ENCODE measurements at places on chromosomes 4 and X. TPM values are rescaled to one million over a fixed set of nuclear protein-coding genes. Genes with fewer than 3 reads are reported as not detected.
A peak's percentile ranks its signal among the peaks of the same experiment; 100 is the strongest.

DNA sequence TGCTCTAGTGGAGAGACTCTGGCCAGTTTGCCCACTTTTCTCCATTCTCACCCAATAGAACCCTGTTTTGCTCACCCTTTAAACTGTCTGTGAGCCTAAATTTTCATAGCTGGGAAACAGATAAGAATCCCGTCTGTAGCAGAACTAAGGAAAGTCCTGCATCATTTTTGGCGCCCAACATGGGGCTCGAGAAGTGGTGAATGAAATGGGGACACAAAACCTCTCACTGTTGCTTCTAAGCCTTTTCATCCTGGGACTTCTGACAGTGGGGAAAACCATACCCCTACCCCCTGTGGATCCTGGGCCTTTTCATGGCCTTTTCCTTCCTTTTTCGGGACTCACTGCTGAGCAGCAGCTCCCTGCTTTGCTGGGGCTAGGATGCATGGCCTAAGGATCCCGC is 189.9 kb downstream of the INPP4B start:
- H3K27me3 ChIP-seq = no peaks in the 10 kb centered on the region
- peaks cover 70% of the 10 kb centered on the region for H3K36me3 ChIP-seq
- H3K4me1 ChIP-seq = no peaks in the 10 kb centered on the region
- no peak overlapping the region for H3K4me3 ChIP-seq

- H3K27me3 ChIP-seq = no peaks in the 10 kb centered on the region
- H3K4me1 ChIP-seq = peaks cover 17% of the 10 kb centered on the region
- peaks cover 14% of the 10 kb centered on the region for H3K36me3 ChIP-seq
Measured at GRCh38 chr4:184528051-184528450, 53.7 kb upstream of the IRF2 start.

- DNase-seq = no peak
- H3K27ac ChIP-seq = no peak overlapping the region
- no peak overlapping the region for H3K4me3 ChIP-seq
Measured at GRCh38 chr4:3877236-3877635, 111.1 kb downstream of the ADRA2C start.

Gene ADGRG2
- not detected for total RNA-seq

Gene ATOH1
- not detected for total RNA-seq

GRCh38 chr4:139767168-139767567 is 101.5 kb downstream of the MGST2 start:
- H3K36me3 ChIP-seq = no peaks in the 10 kb centered on the region
- DNase-seq = no peak
- H3K27me3 ChIP-seq = no peaks in the 10 kb centered on the region
- H3K4me3 ChIP-seq = no peak overlapping the region
- H3K4me1 ChIP-seq = no peaks in the 10 kb centered on the region

- no peak overlapping the region for H3K4me3 ChIP-seq
- peaks cover 31% of the 10 kb centered on the region for H3K27me3 ChIP-seq
- no peak overlapping the region for H3K27ac ChIP-seq
- peak; percentile 62 for DNase-seq
Measured at GRCh38 chr4:119314356-119314755, 7.6 kb downstream of the FABP2 start.

DNA sequence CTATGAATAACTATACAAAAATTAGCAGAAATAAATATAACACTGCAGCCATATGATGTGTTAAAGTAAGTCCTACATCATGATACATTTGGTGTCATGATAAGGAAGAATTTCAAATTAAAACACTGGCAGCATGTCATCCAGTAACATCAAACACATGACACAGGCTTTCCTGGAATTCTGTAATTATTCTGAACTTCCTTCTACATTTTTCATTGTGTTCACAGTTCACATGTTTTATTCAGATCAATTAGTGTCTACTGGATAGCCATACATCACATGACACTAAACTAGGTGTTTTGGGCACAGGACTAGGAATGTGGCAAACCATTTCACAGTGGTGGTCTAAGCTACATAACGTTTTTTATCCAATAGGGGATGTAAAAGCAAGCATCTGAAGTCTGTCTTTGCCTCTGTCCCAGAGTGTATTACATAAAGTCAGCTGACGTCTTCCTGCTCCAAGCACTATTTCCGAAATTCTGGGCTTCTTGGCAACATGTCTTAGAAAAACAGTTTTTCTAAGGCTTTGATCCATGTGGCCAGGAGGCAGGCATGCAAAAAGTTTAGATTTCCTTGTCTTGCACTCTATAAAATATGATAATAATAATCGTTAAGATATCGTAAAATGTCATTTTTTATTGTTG is 707.9 kb downstream of the CENPC start:
- H3K27ac ChIP-seq = no peak overlapping the region
- H3K36me3 ChIP-seq = no peaks in the 10 kb centered on the region
- DNase-seq = no peak
- no peaks in the 10 kb centered on the region for H3K4me1 ChIP-seq
- no peak overlapping the region for H3K4me3 ChIP-seq

DNA sequence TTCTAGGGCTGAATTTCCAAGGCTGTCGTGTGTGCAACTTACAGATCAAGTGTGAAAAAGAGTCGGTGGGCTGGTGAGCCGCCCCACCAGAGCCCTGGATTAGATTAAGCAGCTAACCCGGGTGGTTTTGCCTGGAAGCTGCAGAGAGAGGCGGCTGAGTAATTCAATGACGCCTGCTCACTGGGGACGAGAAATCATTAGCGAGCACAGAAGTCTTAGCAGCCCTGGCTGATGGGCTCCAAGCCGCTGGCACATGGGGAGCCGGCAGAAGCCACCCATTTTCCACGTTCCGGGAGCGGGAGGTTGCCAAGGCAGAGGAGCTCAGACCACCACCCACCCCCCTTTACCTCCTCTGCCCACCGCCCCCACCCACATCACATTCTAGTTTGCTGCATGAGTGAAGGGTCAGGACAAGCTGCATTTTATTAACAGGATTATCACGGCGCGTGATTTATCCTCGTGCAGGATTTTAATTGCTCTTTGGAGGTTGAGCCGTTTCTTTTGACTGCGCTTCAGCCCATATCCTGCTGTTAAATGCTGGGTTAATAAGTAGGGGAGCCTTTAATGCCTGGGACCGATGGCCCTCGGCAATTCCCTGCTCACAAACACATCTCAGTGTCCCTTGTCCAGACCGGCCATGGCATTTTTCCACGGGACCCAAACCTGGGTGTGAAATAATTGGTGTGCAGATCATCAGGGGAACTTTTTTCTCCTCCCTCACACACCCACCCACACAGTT is 19.1 kb downstream of the BCOR start:
- no peak for DNase-seq
- peaks cover 19% of the 10 kb centered on the region for H3K36me3 ChIP-seq
- no peak overlapping the region for H3K27ac ChIP-seq
- H3K4me1 ChIP-seq = peaks cover 20% of the 10 kb centered on the region
- H3K4me3 ChIP-seq = no peak overlapping the region

Gene FAM47A
- not detected for total RNA-seq

DNA sequence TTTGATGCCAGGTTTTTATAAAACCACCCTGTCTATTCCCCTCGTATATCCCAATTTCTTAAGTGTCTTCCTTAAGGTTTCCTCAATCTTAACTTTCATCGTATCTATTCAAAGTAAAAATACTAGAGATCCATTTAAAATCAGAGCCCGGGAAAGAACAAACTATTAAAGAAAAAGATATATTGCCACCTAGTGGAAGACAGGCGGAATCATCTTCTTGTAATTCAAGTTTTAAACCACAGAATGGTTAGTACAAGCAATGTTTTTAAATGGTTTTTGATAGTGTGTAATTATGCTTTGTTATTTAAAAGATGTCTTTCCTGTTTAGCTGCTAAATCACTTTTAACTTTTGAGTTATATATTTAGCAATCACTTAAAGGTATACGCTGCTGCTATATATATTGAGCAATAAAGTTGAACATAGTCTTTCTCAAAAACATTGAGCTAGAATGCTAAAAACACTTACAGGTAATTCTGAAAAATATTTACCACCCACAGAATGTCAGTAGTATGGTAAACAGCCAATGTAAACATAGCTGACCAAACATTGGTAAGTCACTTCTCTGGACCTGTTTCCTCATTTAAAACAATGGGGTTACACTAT is 18.2 kb downstream of the PRDM8 start:
- H3K4me1 ChIP-seq = peaks cover 1% of the 10 kb centered on the region
- H3K27ac ChIP-seq = no peak overlapping the region
- no peak for DNase-seq
- H3K36me3 ChIP-seq = no peaks in the 10 kb centered on the region
- H3K27me3 ChIP-seq = peaks cover 42% of the 10 kb centered on the region

Gene S100P
- 5.3 TPM for total RNA-seq

DNA sequence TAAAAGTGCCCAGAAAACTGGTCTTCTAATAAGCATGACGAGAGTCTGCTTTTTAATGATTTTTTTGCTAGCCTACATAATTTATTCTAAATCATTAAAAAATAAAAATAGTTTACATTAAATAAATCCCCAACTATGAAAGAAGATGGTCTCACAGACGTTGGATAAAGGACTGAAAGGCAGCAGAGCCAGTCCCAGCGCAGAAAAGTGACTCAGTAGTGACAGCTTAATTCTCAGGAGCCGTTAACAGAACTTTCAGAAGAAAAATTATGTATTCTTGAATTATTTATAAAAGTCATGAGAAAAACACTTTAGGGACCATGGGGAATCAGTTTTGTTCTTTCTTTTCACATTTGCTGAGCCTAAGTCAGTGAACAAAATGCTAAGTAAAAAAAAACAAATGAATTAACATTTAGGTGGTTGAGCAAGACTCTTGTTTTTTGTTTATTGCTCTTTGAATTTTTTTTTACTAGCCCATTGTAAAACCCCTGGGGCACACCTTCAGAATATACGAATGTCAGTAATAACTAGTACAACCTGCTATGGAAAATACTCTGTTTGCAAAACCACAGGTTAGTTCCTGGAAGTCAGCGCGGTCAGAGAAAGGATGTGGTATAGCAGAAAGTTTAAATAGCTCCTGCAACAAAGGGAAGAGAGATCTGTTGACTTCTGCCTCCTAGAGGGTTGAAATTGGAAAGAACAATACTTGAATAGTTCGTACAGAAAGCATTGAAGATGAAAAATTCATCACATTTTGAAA is 50.4 kb upstream of the CCDC160 start:
- peak overlapping the region; percentile 74 for H3K4me3 ChIP-seq
- peaks cover 40% of the 10 kb centered on the region for H3K4me1 ChIP-seq
- H3K36me3 ChIP-seq = peaks cover 2% of the 10 kb centered on the region
- DNase-seq = peak; percentile 81
- H3K27ac ChIP-seq = peak overlapping the region; percentile 85

Gene BRS3
- total RNA-seq = not detected

DNA sequence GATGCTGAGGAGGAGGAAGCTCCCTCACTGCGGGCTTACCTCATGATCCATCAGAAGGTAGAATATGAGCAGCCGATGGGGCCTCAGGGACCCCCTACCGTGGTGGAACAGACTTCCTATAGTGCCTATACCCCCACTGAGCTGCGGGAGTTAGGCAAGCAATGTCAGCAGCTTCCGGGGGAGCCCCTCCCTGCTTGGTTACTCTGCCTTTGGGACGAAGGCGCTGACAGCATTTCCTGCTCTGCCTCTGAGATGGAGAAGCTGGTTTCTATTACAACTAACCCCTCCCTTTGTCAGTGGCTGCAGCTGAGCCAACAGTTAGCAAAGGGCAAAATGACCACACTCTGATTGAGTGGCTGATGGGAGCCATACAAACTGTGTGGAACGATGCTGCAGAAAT is 430.7 kb downstream of the IDS start:
- no peak overlapping the region for H3K4me3 ChIP-seq
- H3K27me3 ChIP-seq = no peaks in the 10 kb centered on the region
- peak; percentile 18 for DNase-seq
- H3K27ac ChIP-seq = peak overlapping the region; percentile 60
- H3K4me1 ChIP-seq = peaks cover 7% of the 10 kb centered on the region
- no peaks in the 10 kb centered on the region for H3K36me3 ChIP-seq

- no peak overlapping the region for H3K27ac ChIP-seq
- H3K4me3 ChIP-seq = no peak overlapping the region
- no peaks in the 10 kb centered on the region for H3K36me3 ChIP-seq
- H3K27me3 ChIP-seq = peaks cover 6% of the 10 kb centered on the region
Measured at GRCh38 chr4:153005899-153006381, 69.8 kb downstream of the FHDC1 start.

- H3K4me1 ChIP-seq = peaks cover 1% of the 10 kb centered on the region
- H3K4me3 ChIP-seq = no peak overlapping the region
- no peaks in the 10 kb centered on the region for H3K36me3 ChIP-seq
- H3K27ac ChIP-seq = no peak overlapping the region
- no peak for DNase-seq
- peaks cover 39% of the 10 kb centered on the region for H3K27me3 ChIP-seq
Measured at GRCh38 chr4:168651864-168652263, 155.0 kb downstream of the PALLD start.

Gene VSIG4
- total RNA-seq = not detected

DNA sequence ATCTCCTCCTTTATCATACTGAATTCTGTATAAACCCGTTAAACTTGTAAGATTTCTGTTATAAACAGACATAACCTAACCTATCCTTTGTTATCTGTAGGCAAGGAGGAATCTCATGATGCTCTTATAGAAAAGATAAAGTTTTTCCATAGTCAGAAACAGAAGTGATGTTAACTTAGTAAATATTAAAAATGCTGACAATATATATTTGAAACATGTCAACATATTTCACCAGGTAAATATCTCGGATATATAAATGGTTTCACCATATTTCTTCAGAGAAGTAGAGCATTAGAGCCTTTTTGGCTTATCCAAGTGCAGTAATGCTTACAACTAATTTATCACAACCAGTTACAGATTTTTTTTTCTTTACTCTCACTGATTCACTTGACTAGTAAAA is 625.9 kb downstream of the PDHA2 start:
- H3K4me1 ChIP-seq = no peaks in the 10 kb centered on the region
- H3K27ac ChIP-seq = no peak overlapping the region
- no peaks in the 10 kb centered on the region for H3K36me3 ChIP-seq
- H3K4me3 ChIP-seq = no peak overlapping the region

Gene PTPN13
- 2.0 TPM for total RNA-seq

- H3K36me3 ChIP-seq = no peaks in the 10 kb centered on the region
- H3K4me3 ChIP-seq = no peak overlapping the region
- DNase-seq = peak; percentile 12
- H3K4me1 ChIP-seq = no peaks in the 10 kb centered on the region
Measured at GRCh38 chr4:158170691-158171561, 1.9 kb downstream of the GASK1B start.

DNA sequence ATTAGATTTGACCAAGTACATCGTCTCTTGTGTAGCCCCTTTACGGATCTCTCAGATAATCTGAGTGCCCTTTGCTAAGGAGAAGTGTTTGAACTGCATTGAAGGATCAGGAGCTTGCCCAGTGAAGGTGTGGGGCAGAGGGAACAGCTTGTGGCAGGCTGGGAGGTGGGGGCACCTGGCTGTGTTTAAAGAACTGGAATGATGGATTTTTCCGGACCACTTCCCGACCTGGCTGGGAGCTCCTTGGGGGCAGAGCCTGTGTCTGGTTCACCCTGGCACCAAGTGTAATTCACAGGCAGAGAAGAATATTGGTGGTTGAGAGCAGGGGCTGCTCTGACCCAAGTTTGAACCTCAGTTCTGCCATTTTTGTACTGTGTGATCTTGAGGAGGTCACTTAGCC is 18.5 kb downstream of the TBC1D14 start:
- H3K27me3 ChIP-seq = no peaks in the 10 kb centered on the region
- H3K27ac ChIP-seq = no peak overlapping the region
- H3K4me1 ChIP-seq = peaks cover 70% of the 10 kb centered on the region
- no peak for DNase-seq
- no peak overlapping the region for H3K4me3 ChIP-seq

- no peaks in the 10 kb centered on the region for H3K36me3 ChIP-seq
- no peak overlapping the region for H3K27ac ChIP-seq
- no peak for DNase-seq
- no peaks in the 10 kb centered on the region for H3K4me1 ChIP-seq
Measured at GRCh38 chr4:95510877-95511276, 37.9 kb downstream of the UNC5C start.
